ENCODE measurements at places on chromosomes 5 and 9.

DNA sequence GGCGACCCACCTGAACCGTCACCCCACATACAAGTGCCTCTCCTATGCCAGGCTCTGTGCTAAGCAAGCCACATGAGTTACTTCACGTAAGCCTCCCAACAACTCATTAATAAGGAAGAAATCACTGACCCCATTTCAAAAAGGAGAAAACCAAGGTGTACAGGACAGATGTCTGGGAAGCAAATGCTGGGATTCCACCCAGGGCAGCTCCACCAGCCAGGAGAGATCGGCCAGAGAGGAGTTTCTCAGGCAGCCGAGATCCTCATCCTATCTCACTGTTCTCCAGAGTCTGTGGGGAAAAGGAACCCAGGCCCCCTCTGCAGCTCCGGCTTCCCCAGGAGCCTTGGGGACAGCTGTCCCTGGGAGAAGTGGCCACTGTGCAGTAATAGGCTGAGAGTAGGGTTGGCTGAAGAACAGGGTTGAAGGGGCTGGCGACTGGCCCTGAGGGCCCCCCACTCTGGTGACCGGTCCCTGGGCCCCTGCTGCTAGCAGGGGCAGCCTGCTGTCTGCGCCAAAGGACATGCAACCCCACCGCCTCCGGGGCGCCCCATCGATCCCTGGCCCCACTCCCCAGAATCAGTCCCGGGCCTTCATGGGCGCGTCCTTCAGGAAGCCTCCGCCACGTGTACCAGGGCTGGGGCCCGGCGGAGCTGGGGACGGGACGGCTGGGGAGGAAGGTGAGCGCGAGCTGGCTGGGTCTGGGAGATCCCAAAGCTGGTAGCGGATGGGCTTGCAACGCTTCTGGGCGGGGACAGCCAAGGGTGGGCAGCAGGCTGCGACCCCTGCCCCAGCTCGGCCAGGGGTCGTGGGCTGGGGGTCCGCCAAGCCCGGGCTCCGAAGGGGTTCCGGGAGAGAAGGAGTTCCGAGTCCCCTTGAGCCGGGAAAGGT, 44.1 kb upstream of the STXBP1 start:
- no peak for DNase-seq

- no peak for DNase-seq
Measured at GRCh38 chr5:20029266-20029665, 41.3 kb upstream of the CDH18 start.

DNA sequence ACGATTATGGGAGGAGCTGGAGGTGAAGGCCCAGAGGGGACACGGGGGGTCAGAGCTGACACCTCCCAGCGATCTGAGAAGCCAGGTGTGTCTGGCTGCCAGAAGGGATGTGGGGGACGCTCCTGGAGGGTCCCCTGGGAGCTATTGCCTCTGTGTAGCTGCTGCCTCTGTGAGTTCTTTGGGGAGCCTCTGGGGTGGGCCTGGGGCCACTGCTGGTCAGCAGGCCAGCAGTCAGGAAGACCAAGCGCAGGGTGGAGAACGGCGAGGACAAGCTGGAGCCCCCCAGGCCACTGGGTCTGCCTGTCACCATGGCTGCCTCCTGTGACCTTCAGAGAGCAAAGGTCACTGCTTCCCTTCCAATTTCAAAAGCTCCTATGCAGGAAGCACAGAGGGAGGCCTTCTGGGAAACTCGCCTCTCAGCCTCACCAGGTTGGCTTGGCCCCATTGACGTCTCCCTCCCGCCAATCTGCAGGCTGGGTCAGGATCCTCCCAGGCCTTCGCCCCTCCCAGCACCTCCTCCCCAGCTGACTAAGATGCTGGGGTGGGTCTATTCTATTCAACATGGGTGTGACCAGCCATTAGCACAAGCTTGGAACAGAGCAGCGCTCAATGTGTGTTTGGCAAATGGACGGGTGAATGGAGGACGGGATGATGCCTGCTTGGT, 126.4 kb downstream of the GAPVD1 start:
- DNase-seq, result no peak

- peak; percentile 83 for DNase-seq
Measured at GRCh38 chr5:76999451-76999850, 30.8 kb upstream of the AGGF1 start.
